ENCODE measurements at places on chromosomes 12 and 14.

DNA sequence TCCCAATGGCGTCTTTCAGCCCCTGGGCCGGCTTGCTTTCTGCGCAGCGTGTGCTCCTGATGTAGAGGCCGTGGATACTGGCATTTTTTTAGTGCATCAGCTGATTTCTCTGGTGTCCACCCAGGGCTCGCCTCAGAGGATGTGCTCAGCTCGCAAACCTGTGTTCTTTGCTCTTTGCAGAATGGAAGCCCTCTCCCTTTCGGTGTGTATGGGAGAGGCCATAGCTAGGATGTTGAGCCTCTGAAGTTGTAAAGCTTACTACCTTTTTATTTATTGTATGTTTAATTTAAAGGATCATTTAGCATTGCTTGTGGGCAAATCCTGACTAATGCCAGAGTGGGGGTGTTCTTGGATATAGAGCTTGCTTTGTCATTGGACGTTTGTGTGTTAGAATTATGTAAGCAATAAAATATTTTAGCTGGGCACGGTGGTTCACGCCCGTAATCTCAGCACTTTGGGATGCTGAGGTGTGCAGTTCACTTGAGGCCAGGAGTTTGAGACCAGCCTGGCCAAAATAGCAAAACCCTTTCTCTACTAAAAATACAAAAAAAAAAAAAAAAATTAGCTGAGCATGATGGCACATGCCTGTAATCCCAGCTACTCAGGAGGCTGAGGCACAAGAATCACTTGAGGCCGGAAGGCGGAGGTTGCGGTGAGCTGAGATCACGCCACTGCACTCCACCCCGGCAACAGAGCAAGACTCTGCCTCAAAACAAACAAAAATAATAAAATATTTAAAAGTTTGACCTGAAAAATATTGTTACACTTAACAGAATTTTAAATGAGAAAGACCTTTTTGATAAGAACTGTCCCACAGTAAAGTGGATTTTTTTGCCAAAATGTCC is 52.6 kb upstream of the MMP17 start:
- no peak for DNase-seq

DNA sequence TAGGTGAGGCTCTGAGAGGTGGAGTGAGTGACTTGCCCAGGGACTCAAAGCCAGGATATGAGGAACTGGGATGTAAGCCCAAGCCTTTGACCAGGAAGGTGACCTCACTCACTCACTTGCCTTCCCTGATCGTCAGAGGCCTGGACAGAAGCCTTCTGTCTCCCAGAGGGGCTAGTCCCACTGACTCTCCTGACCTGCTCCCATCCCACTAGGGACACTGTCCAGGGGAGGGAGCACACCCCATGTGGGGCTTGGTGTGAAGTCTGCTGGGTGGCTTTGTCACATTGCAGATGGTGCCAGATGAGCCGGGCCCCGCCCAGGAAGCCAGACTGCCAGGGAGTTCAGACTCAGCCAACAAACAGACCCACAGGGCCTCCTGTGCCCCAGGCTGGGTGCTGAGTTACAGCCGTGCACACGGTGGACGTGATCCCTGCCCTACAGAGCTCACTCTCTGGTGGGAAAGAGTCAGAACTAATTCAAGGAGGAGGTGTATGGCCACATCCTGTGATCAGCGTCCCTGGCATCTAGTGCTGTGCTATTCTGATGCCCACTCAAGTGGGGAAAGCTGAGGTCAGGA is 28.3 kb downstream of the MMAB start:
- no peak for DNase-seq

- DNase-seq = no peak
Observed at GRCh38 chr12:119819322-119819721, 57.8 kb downstream of the CIT start.

GRCh38 chr12:63917864-63918799 is 73.6 kb downstream of the SRGAP1 start:
- peak; percentile 98 for DNase-seq

DNA sequence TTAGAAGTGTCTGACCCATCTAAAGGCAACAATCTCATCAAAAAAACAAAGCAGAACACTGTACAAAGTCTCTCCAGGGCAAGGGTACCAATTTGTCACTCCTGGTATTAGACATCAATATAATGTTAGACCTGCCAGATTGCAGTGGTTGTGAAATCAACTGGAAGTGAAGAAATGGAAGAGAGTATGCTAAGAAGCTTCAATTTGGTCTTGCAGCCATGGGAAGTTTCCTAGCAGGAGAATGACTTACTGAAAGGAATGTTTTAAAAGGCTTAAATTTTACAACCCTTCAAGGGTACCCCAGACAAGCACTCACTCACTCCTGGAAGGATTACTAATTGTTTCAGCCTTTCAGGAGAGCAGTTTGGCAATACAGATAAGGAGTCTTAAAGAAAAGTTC is 18.9 kb downstream of the LLPH start:
- no peak for DNase-seq

- DNase-seq = no peak
Observed at GRCh38 chr12:117213295-117213808, 23.1 kb upstream of the FBXO21 start.

- no peak for DNase-seq
Observed at GRCh38 chr12:121575952-121576625, 4.7 kb downstream of the KDM2B start.
